ENCODE measurements at places on chromosomes 5 and 9.

- DNase-seq, result no peak
These were observed 51.4 kb downstream of the ALDH7A1 start for GRCh38 chr5:126543660-126544059.

GRCh38 chr5:92435781-92436180 lies 1052.7 kb upstream of the ARRDC3 start:
- DNase-seq, result no peak

- no peak for DNase-seq
These were observed 715 bp upstream of the C5orf34 start for GRCh38 chr5:43515678-43516048.

DNA sequence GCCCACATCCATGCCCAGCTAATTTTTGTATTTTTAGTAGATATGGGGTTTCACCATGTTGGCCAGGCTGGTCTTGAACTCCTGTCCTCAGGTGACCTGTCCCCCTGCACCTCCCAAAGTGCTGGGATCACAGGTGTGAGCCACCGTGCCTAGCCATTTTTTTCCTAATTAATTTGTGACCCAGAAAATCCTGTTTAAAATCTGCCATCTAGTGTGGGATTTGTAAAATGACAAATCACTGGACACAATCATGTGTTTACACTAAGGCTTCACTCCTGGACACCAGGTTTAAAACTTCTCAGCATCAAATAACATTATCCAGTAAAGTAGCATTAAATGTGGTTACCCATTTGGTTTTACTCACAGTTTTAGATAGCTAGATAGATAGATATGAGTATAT lies 18.6 kb upstream of the KDM4C start:
- no peak for DNase-seq

- DNase-seq, result no peak
These were observed 250.0 kb downstream of the NR3C1 start for GRCh38 chr5:143153332-143154119.

DNA sequence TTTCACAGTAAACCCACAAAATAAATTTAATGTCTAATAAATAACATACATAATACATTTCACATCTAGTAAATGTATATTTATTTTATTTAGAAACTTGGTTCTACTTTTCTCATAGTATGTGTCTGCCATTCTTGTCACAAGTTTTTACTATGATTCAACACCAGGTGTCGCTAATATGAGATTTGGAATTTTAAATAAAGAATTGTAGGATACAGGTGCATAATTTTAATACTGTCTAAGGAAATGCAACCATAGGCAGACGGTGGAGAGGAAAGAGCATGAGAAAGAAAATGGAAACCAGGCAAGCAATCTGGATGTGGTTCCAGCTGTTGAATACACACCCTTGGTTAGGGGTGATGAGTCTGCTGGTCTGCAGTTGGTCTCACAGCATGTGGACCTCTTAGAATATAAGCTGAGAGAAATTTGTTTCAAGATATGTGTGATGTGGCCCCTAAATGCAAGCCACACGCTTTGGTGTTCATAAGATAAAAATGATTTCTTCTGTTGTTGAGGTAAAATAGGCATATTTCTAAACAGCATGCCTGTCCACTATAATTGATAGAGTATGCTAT lies 114.7 kb upstream of the TXNDC8 start:
- no peak for DNase-seq

GRCh38 chr5:39757131-39757530 lies 332.4 kb upstream of the DAB2 start:
- DNase-seq, result no peak

GRCh38 chr5:157324237-157324636 lies 58.3 kb downstream of the CYFIP2 start:
- no peak for DNase-seq

- no peak for DNase-seq
These were observed 5.0 kb downstream of the PAEP start for GRCh38 chr9:135566552-135566951.

GRCh38 chr9:78031893-78032729 lies 500 bp upstream of the GNAQ start:
- DNase-seq, result peak; percentile 56

DNA sequence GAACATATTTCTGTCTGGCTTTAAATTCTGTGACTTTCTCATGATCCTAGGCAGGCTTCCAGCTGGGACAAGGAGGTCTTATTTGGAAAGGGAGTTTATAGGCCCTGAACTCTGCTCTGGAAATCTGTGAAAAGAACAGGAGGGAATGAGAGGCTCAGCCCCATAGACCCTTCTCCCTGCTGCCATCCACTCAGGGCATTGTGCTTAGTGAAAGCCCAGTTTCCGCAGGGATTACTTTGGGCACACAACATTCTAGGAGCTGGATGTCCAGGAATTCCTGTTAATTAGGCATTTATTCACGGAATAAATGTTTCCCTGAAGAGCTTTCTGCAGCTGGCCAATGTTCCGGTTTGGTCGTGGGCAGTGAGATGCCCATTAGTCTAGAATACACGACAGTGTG lies 32.7 kb upstream of the COL15A1 start:
- no peak for DNase-seq

DNA sequence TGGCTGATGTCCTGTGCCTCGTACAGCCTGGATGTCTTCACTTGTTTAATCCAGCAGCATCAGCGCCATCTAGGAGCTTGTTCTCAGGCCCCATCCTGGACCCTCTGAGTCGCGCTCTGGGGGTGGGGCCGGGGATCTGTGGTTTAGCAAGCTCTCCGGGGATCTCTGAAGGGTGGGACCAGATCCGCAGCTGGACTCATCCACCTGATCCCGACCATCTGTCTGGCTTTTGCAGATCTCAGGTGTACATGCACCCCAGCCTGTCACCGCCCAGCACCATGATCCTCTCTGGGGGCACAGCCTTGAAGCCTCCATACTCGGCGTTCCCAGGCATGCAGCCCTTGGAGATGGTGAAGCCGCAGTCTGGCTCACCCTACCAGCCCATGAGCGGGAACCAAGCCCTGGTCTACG lies 15.1 kb upstream of the POMT1 start:
- DNase-seq, result no peak

DNA sequence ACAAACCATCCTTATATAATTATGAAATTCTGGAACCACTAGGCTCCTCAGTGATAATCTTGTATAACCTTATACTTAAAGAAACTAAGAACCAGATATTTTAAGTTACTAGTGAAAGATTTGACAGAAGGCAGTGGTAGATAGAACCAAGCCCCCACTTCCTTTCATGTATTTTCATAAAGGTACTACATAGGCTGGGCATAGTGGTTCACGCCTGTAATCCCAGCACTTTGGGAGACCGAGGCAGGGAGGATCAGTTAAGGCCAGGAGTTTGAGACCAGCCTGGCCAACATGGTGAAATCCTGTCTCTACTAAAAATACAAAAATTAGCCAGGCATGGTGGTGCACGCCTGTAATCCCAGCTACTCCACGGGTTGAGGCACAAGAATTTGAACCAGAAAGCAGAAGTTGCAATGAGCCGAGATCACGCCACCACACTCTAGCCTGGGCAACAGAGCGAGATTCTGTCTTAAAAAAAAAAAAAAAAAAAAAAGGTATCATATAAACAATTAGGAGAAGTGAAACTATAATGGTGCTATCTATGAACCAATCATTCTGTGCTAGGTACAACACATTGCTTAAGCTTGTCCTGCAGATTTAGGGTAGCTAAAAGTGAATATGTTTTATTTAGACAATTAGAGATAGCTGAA lies 27.9 kb upstream of the DTWD2 start:
- DNase-seq, result no peak

GRCh38 chr9:130785053-130785452 lies 50.0 kb upstream of the ABL1 start:
- no peak for DNase-seq

- DNase-seq, result peak; percentile 64
These were observed at the start of gene IQGAP2 for GRCh38 chr5:76402886-76403765. IQGAP2 (plus strand) TSS chr5:76403285; CDS start chr5:76403546, 261 bp downstream.

DNA sequence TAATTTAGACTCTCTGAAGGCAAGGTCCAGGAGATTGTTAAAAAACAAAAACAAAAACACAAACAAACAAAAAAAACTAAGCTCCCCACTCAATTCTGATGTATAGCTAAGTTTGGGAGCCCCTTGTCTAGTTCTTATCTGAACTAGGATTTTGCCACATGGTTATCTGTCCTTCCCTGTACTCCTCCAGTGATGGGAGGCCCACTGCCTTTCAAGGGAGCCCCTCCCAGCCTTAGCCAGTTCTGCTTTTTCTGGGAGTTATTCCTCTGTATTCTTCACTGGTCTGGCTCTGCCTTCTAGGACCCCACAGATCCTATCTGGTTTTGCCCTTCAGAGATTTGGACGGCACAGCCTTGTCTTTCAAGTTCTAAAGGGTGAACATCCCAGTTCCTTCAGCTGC lies 2.1 kb upstream of the ALDH1B1 start:
- DNase-seq, result no peak

GRCh38 chr5:15008476-15008875 lies 136.9 kb upstream of the ANKH start:
- no peak for DNase-seq

DNA sequence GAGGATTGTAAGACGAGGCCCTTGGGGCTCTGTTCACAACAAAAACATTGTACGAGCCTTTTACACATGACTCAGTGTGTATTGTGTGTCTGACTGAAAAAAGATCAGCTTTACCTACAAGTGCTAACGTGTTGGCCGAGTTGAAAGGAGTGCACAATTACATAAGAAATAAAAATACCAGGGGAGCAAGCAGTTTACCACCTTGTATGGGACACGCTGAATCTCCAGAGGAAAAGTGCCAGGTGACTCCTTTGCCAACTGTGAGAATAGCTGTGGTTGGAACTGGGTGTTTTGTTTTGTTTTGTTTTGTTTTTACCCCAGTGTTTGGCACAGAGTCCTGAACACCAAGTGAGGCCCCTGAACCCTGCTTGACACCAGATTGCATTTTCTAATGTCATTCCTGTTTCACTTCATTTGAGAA lies 32.8 kb upstream of the ZSWIM6 start:
- DNase-seq, result no peak

DNA sequence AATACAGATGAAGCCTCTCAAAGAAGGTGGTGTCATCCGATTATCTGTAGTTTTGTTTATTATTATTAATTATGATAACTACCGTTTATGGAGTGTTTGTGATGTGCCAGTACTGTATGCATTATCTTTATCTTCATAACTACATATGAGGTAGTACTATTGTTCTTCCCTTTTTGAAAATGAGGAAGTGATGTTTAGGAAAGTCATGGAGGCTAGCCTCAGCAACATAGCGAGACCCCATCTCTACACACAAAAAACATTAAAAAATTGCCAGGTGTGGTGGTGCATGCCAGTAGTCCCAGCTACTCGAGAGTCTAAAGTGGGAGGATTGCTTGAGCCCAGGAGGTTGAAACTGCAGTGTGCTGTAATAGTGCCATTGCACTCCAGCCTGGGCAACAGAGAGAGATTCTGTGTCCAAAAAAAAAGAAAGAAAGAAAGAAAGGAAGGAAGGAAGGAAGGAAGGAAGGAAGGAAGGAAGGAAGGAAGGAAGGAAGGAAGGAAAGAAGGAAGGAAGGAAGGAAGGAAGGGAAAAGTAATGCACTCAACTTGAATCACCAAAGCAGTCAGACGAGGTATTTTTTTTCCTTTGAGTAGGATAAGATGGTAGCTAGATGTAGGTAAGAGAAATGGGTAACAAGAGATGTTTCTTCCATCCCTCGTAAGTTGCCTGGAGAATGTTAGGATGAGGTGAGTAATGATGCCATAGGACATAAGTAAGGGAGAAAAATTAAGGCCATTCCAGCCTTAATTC lies 47.8 kb downstream of the PAM start:
- no peak for DNase-seq

GRCh38 chr5:146781157-146781556 lies 97.4 kb downstream of the PPP2R2B start:
- DNase-seq, result no peak

GRCh38 chr5:154199263-154199662 lies 8.7 kb downstream of the GALNT10 start:
- no peak for DNase-seq

DNA sequence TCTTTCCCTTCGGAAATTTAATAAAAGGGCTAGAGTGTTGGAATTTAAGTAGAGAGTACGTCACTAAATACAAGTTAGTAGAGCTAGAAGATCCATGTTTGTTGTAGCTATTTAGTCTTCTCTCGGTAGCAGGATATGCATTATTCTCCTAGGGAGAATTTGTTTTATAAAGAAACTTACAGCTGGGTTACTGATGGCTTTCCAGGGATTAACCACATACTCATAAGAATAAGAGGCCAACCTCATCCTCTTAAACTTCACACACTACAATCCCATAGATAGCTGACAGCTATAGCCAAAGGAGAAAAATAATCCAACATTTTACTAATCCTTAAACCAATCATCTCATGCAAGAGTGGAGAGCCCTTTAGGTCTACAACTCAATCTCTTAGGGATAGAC lies 43.0 kb downstream of the TLE1 start:
- DNase-seq, result no peak

DNA sequence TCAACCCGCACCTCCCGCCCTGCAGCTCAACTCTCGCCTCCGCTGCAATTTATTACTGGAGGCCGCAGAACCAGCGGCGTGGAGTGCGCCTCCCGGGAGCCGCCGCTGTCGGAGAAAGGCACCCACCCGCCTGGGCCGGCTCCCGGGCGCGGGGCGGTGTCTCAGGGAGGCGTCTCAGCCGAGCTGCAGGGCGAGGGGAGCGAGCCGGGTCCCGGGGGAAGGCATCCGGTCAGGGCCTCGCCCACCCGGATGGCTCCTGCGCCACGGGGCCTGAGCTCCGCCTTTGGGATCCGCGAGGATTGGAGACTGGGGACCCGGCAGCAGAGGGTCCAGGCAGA lies 32.9 kb downstream of the TSPAN17 start:
- no peak for DNase-seq

DNA sequence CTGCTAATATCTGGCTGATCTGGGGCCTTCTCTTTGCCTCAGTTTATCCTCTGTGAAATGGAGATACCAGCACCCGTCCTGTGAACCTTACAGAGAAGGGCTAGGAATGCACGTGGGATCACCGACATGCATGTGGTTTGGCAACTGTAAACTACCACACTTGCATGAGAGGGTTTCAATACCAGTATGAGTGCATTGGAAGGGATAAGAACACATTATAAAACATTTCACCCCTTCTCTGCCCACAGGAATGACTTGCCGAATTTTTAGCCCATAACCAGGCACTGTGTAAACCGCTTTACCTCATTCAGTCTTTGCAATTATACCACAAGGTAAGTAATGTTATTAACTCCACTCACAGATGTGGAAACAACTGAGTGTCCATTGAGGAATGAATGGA lies 8.9 kb upstream of the RAB14 start:
- DNase-seq, result no peak

GRCh38 chr5:10627160-10627701 lies 63.4 kb downstream of the ANKRD33B start:
- DNase-seq, result no peak

DNA sequence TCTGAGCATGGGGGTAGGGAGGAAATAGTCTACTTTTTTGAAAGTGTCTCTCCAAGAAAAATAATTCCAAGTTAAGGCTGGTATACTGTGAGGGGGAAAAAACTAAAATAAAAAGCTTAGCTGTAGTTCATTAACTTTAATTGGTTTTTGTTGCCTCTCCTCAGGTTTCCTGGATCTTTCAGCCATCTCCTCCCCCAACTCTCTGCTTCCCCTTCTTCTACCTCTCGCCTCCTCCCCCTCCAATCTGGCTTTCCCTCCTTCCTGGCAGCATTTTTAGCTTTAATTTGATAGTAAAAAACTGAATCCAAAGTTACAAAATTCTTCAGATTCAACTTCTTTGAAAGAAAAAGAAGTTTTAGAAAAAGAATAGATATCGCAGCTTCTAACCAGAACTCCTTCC lies 462.6 kb downstream of the CETN3 start:
- no peak for DNase-seq

- DNase-seq, result no peak
These were observed 47.6 kb upstream of the EXOC3 start for GRCh38 chr5:395156-395920.

Measured in stimulated activated CD8-positive, alpha-beta memory T cell treated with anti-CD3 and anti-CD28 coated beads, Interleukin-2, amount 100 ng/mL, for 1 hour (primary cell).